ENCODE measurements at places on chromosomes 7 and 10.

DNA sequence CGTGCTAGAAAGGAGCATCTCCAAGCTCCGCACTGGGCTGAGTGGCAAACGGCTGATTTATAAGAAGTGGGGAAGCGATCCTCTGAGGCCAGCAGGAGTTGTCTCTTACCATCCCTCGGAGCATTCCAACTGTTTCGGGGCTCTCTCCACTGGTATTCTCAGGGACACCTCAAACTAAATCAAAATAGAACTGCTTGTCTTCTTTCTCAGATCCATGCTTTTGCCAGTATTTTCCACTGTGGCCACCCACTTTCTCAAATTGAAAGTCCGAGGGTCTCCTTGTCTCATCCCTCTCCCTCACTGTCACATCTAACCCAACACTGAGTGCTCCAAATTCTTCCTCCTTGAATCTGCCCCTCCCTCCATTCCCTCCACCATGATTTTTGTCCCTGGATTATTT, 83.2 kb upstream of the LEP start:
- DNase-seq: no peak

GRCh38 chr10:88271761-88272543, 311.2 kb downstream of the RNLS start:
- DNase-seq: no peak

DNA sequence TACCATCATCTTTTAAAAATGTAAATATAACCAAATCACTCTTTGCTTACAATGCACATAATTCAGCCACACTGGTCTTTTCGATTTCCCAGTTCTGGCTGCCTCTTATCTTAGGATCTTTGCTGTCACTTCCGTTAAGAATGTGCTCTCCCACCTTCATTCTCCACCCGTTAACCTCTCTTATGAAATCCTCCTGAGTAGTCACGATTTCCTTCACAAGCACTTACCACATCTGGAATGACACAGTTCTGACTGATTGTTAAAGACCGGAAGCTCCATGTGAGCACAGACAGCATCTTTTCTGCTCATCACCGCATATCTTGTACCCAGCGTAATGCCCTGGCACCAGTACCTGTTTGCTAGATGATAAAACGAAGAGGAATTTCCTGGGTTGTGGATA, 84.3 kb downstream of the CUL2 start:
- DNase-seq: no peak

GRCh38 chr10:110163192-110163773, 44.1 kb upstream of the MXI1 start:
- peak; percentile 3 for DNase-seq

GRCh38 chr10:132279873-132280645, 27.7 kb downstream of the STK32C start:
- DNase-seq: no peak

DNA sequence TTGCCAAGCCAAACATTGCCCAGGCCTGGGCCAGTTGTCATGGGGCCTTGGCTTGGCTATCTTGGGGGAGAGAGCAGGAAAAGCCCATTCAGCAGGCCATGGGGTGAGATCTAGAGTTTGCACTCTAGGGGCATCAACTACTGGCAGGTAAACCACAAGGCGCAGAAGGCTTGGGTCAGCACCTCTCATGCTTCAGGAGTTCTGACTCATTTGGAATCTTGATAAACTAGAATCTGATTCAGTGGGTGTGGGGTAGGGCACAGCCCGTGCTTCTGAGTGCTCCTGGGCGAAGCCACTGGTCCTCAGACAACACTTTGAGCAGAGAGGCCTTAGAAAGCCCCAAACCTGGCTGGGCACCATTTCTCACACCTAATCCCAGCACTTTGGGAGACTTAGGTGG, 81.1 kb downstream of the RGS10 start:
- no peak for DNase-seq

GRCh38 chr10:77647543-77648293, 10.1 kb upstream of the KCNMA1 start:
- DNase-seq: no peak

- DNase-seq: no peak
Measured at GRCh38 chr7:46752881-46753366, 829.0 kb downstream of the TNS3 start.

GRCh38 chr10:15339892-15340291, 31.2 kb downstream of the FAM171A1 start:
- no peak for DNase-seq

DNA sequence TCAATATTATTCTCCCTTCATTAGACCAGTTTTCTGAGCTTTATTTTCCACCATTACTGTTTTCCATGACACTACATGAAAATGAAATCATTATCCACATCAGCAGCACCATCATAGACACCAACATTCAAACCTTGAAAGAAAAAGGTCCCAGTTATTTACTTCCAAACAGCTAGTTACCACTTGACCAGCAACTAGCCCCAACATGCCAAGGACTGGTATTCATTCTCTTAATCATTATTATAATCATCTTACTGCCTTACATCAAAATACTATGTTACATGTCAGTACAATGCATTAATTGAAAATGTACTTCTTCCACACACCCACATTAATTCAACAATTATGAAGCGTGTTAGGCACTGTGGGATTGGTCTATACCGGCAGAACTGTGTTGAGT, 199.4 kb downstream of the TSPAN12 start:
- DNase-seq: no peak

- no peak for DNase-seq
Measured at GRCh38 chr10:126712681-126713080, 42.2 kb upstream of the C10orf90 start.

GRCh38 chr10:79582096-79582495, 21.9 kb upstream of the SFTPA2 start:
- DNase-seq: no peak

DNA sequence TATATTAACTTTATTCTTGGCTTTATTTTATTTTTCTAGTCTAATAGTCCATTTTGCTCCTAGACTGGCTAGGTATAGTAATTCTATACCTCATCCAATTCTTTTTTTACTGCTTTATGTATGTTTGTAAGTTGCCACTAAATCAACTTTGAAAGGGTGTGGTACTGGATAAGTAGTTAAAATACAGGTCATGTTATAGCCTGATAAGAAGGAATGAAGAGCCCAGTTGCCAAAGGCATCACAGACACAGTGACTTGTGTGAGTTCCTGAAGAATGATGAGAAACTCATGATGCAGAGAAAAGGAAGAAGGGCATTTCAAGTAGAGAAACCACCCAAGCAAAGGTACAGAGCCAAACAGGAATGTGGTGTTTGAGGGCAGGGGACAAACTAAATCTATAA, 27.3 kb downstream of the NAPEPLD start:
- DNase-seq: no peak

GRCh38 chr10:72037811-72038210, 50.5 kb downstream of the SPOCK2 start:
- no peak for DNase-seq

DNA sequence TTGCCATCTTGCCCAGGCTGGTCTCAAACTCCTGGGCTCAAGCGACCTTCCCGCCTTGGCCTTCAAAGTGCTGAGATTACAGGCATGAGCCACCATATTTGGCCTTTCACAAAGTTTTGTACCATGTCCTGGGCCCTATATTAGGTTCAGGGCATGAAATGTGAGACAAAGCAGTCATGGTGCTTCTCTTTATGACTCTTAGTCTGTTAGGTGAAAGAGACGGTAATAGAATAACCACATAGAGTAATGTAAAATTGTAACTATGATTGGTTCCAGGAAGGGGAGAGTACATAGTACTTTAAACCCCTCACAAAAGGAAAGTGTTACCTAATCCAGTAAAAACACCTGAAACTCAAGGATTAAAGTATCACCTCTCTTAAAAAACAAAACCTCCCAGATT, 144.7 kb downstream of the SPAG6 start:
- DNase-seq: no peak

- DNase-seq: peak; percentile 42
Measured at GRCh38 chr7:7521259-7521658, 14.4 kb downstream of the COL28A1 start.

GRCh38 chr10:7354330-7355047, 56.3 kb downstream of the SFMBT2 start:
- DNase-seq: no peak

GRCh38 chr10:122152544-122152943, 118.6 kb upstream of the BTBD16 start:
- peak; percentile 40 for DNase-seq

- DNase-seq: no peak
Measured at GRCh38 chr7:44964831-44965440, 13.9 kb downstream of the MYO1G start.

DNA sequence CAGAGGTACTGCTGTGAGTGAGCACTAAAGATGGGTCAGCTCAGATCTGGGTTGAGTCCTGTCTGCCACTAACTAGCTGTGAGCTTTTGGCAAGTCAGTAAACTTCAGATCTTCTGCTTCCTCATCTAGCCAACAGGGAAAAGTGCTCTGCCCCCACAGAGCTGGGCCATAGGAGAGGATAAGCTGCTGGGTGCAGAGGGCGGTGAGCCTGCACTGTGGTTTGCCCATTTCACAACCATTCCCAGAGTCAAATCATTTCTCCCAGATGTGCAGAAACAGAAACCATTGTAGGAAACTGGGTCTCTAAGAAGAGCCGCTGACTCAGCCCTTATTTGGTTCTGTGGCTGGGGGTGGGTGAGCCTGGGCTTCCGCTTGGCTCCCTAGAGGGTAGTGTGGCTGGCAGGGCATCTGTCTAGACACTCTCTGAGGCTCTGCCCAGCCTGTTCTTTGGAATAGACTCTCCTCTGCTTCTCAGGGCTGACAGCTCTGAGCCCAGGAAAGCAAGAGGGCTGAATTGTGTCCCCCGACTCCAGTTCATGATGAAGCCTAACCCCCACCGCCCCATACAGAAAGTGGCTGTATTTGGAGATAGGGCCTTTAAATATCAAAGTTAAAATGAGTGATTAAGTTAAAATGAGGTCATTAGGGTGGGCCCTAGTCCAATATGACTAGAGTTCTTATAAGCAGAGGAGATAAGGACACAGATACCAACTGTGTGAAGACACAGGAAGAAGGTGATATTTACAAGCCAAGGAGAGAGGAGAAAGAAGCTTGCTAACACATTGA, 29.5 kb upstream of the ARHGAP22 start:
- DNase-seq: no peak

DNA sequence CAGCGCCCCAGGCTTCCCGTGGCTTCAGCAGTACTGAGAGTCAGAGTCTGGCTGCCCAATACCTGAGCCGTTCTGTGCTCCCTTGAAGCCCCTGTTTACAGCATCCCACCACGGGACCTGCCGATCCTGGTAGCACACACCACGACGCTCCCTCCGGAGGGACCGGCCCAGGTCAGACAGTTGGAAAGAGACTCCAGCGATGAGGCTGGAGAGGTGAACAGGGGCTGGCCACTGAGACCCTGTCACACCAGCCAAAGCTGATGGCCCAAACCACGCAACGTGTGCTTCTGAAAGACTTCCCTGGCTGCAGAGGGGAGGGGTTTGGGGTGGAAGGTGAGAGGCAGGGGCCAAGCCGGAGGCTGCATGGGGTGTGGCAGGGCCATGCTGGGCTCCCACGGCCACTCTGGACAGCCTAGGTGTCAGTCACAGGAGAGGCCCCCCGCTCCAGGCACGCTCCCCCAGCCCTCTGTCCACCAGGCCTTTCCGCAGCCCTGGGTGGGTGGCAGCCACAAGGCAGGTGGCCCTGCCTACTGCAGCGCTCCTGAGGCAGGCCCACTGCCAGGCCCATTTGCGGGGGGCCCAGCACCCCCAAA, 140.2 kb upstream of the CHST15 start:
- no peak for DNase-seq

DNA sequence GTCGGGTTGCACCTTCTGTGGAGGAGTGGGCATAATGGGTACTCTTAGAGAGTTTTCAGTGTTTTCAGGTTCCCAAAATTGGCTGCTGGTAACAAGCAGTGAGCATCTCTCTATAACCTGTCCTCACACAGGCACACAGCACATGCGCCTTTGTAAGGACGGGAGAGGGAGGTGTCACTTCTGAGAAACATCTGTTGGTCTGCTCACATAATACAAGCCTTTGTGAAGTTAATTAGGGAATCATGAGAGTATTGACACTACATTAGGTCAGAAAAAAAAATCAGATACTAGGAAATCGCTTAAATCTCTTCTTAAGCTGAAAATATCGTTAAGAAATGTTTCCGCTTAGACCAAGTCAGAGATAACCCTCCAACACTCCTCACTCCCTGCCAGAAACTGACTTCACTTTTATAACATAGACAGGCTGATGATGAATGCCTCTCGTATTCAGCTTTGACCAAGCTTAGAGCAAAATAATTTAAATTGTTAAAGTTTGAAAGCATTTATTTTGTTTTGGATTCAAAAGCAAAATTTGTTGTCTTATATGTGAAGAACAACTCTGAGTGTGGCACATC, 769.7 kb downstream of the TNS3 start:
- DNase-seq: no peak

DNA sequence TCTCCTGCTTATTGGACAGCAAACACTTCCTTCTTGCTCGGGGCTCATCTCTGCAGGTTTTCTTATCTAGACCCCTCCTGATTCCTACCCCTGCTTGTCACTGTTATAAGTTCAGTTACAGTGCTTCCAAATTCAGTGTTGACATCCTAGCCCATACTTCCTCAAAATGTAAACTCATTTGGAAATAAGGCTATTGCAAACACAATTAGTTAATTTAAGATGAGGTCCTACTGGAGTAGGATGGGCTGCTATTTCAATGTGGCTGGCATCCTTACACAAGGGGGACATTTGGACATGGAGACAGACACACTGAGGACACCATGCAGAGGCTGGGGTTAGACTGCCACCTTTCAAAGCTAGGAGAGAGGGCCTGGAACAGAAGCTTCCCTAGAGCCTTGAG, 85.2 kb upstream of the NPVF start:
- DNase-seq: no peak

- DNase-seq: peak; percentile 78
Measured at GRCh38 chr7:87628780-87629569, 777 bp downstream of the RUNDC3B start.

GRCh38 chr7:102926783-102927140, 14.0 kb downstream of the LRRC17 start:
- DNase-seq: no peak

GRCh38 chr10:27525819-27526218, 21.7 kb downstream of the RAB18 start:
- DNase-seq: no peak

GRCh38 chr10:122078326-122078725, 89.4 kb downstream of the TACC2 start:
- DNase-seq: no peak

- DNase-seq: no peak
Measured at GRCh38 chr10:102819054-102819453, 18.2 kb downstream of the CYP17A1 start.

DNA sequence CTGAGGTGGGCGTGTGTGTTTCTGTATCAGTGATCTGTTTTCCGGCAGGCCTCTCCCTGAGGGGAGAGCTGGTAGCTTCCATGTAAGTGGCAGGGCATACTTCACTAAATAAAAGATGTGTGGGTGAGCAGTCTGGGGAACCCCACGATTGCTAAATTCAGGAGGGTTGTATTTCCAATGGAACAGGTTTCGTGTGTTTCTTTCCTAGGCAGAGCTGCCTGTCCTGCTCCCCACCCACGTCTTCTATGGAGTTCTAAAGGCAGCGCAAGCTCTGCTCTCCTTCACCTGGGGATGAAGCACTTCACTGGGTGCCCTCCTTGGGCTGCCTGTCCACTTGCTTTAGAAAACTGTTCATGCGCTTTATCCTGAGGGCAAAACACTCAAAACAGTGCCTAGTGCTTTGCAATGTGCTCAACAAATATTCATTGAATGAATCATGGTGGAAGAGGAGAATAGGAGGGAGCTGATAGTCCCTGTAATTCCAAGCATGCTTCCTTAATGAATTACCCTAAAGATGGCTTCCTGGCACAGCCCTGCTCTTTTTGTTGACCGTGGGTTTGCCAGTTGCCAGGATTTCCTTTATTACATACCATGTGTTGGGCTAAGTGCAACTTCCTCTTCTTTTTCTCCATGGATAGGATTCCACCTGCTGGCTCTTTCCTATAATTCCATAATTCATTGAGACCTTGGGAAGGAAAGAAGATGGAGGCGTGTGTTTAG, 50.6 kb upstream of the SRPK2 start:
- DNase-seq: peak; percentile 80
